ENCODE measurements at places on chromosomes 2 and 18. TPM values are rescaled to one million over a fixed set of nuclear protein-coding genes. Genes with fewer than 3 reads are reported as not detected.

RNF25 gene
- polyA plus RNA-seq = 24.2 TPM

YWHAQ gene
- 174 TPM for polyA plus RNA-seq

CDH2 gene
- 4.4 TPM for polyA plus RNA-seq

RPRM gene
- polyA plus RNA-seq = 1.9 TPM

DSC3 gene
- 0.34 TPM for polyA plus RNA-seq

TSHZ1 gene
- polyA plus RNA-seq = 22.7 TPM

NEDD4L gene
- 33.6 TPM for polyA plus RNA-seq

MDH1B gene
- polyA plus RNA-seq = 0.18 TPM

PARD6G gene
- polyA plus RNA-seq = 5.2 TPM

SERPINB11 gene
- not detected for polyA plus RNA-seq

TLX2 gene
- polyA plus RNA-seq = not detected

NEUROD1 gene
- polyA plus RNA-seq = not detected

OR6B2 gene
- not detected for polyA plus RNA-seq

RAD51AP2 gene
- polyA plus RNA-seq = 0.11 TPM

TMEM198 gene
- 2.6 TPM for polyA plus RNA-seq

ERMN gene
- 0.05 TPM for polyA plus RNA-seq

SKA1 gene
- polyA plus RNA-seq = 2.6 TPM

EIF2AK2 gene
- polyA plus RNA-seq = 18.6 TPM

GCG gene
- 15.6 TPM for polyA plus RNA-seq

DAW1 gene
- polyA plus RNA-seq = 0.08 TPM

TEKT4 gene
- polyA plus RNA-seq = not detected

SERPINB3 gene
- polyA plus RNA-seq = not detected

CRYBA2 gene
- polyA plus RNA-seq = not detected

SRD5A2 gene
- polyA plus RNA-seq = 0.04 TPM

TMEM37 gene
- polyA plus RNA-seq = 8.3 TPM

KLHL14 gene
- 0.08 TPM for polyA plus RNA-seq

GAREM2 gene
- polyA plus RNA-seq = 3.9 TPM

ERFE gene
- polyA plus RNA-seq = 11.2 TPM

TIA1 gene
- polyA plus RNA-seq = 176 TPM

IL1RL2 gene
- 0.18 TPM for polyA plus RNA-seq

SAG gene
- polyA plus RNA-seq = 0.10 TPM

FOXD4L1 gene
- 1.6 TPM for polyA plus RNA-seq

PAPOLG gene
- 12.3 TPM for polyA plus RNA-seq

CHST10 gene
- polyA plus RNA-seq = 11.0 TPM

CYRIA gene
- 5.4 TPM for polyA plus RNA-seq

BMPR2 gene
- polyA plus RNA-seq = 30.6 TPM

ZEB2 gene
- 107 TPM for polyA plus RNA-seq

PLEK gene
- 4.1 TPM for polyA plus RNA-seq

SERPINB7 gene
- not detected for polyA plus RNA-seq

RUFY4 gene
- 0.16 TPM for polyA plus RNA-seq

HOXD10 gene
- polyA plus RNA-seq = 0.24 TPM

NTSR2 gene
- polyA plus RNA-seq = not detected

GPD2 gene
- 11.8 TPM for polyA plus RNA-seq

DSC2 gene
- polyA plus RNA-seq = 10.1 TPM

CDK15 gene
- 0.99 TPM for polyA plus RNA-seq

CYP27C1 gene
- 5.1 TPM for polyA plus RNA-seq

SLC30A3 gene
- polyA plus RNA-seq = 0.85 TPM

EPG5 gene
- 12.8 TPM for polyA plus RNA-seq

CHRNG gene
- polyA plus RNA-seq = 160 TPM

KANSL3 gene
- polyA plus RNA-seq = 32.4 TPM

DNAJC27 gene
- 6.5 TPM for polyA plus RNA-seq

LCT gene
- polyA plus RNA-seq = not detected

All from forelimb muscle (tissue), 1 donor.